NCI-H1417 (cell line): ENCODE measurements at places on chromosomes 3 and 15.
A peak's percentile ranks its signal among the peaks of the same experiment; 100 is the strongest.

DNA sequence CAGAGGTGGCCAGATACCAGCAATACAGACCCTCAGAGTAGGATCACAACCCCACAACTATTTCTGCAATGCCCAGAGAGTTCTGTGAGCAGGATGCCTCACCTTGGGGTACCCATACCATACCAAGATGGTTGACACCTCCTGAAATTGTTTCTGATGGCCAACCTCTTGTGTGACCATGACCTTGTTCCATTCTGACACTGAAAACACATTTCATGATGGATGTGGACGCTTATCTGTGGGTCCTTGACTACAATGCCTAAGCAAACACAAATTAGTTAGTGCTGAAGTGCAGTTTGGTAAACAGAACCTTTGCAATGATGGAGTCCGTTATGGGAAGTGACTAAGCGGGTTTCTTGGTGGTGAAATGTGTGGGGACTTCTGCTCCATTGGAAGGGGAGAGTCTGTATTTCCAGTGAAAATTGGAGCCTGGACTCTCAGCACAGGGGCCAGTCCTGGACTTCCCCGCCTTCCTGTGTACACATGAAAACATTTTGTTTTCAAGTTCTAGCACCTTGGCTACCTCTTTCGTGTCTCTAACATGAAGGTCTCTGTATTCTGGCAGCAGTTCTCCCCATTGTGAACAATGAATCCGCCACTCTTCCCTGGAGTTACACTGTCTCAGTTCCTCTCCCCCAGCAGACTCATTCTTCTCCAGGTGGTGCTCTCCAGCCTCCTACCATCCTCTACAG is 106.2 kb downstream of the XXYLT1 start:
- peak; percentile 58 for DNase-seq

DNA sequence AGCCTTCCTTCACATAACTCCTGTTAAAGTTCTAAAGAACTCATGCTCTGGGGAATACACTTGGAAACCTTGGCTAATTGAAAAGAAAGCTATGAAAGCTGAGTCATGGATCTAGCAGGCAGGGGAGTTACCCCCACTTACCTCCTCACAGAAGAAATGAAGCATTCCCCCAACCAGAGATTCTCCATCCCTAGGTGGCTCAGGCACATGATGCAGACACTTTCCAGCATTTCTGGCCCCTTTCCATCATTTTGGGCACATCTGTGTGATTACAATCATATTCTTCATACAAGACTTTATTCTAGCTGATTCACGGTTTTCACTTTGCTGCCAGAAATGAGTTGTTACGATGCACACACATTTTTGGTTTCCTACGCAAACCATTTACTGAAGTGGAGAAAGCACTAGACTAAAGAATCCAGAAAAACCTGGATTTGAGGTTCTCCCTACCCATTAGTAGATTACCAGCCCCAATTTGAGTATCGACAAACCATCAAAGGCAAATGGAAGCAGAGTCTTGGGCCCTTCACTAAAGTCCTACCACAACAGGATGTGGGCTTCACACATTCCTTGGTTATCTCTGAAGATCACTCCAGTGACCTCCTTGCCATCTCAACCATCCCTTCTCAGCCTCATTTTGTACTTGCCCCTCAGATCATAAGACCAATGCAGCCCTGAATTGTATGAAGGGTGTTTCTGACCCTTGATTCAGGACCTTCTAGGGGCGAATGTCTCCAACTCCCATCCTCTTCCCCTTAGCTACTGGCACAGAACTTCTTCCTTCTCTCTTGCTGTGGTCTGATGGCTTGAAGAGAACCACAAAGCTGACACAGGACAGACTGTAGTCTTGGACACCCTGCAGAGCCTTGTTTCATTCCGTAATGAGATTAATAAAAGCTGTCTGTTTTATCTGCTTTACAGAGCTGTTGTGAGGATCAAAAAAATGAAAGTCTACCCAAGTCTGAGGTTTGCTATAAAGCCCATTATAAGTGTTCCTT is 42.5 kb upstream of the SNRK start:
- no peak for DNase-seq

DNA sequence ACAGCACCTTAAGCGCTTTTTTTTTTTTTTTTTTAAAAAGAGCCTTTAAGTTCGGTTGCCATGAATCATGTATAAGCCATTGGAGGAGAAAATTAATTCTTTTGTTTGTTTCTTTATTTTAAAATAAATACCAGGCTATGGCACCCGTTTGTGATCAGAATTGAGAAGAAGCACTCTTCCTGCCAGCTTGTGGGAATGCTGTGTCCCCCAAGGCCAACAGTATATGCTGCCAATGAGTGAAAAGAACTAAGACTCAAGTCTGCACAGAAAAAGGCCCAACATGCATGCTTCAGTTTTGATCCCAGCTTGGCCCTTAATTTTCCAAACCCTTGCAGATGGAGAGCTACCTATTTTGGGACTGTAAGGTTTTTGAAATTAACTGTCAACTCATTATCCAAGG is 90.5 kb downstream of the LRRC3B start:
- DNase-seq: no peak

- no peak for DNase-seq
Measured at GRCh38 chr15:43550527-43551363, 33.3 kb downstream of the MAP1A start.

- no peak for DNase-seq
Measured at GRCh38 chr3:64179249-64179648, 46.0 kb downstream of the PRICKLE2 start.

- no peak for DNase-seq
Measured at GRCh38 chr15:91668370-91668769, 185.1 kb upstream of the SLCO3A1 start.

- no peak for DNase-seq
Measured at GRCh38 chr3:99859825-99860224, 42.2 kb downstream of the CMSS1 start.

DNA sequence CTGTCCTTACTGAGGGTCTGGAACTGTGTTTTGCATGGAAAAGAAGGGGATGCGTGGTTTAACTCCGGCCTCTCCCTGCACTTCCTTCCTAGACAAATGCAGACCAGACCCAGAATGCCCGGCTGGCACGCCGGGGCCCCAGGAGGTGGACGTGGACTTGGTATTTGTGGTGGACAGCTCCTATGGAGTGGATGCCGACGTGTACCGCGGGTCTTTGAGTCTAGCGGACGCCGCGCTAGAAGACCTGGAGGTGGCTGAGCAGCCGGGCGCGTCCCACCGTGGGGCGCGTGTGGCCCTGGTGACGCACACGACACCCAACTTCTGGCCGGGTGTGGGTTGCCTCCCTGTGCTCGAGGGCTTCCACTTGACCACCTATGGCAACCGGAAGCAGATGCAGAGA is 81.8 kb upstream of the COL6A5 start:
- DNase-seq: no peak

DNA sequence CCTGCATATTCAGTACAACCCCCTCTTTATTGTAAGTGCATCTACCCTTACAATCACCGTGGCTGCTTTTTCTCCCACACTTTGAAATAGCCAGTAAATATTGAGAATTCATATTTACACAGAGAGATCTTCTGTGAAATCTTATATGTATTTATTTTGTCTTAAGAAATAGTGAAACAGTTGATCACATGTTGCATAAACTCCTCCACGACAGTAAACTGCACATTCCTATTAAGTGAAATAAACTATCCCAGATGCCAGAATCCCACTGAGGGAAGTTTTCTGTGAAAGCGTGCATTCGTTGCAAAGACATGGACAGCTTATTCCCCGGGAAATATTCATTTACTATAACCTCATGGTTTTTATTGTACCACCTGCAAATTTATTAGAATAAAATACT is 796.0 kb downstream of the ROBO2 start:
- DNase-seq: no peak

DNA sequence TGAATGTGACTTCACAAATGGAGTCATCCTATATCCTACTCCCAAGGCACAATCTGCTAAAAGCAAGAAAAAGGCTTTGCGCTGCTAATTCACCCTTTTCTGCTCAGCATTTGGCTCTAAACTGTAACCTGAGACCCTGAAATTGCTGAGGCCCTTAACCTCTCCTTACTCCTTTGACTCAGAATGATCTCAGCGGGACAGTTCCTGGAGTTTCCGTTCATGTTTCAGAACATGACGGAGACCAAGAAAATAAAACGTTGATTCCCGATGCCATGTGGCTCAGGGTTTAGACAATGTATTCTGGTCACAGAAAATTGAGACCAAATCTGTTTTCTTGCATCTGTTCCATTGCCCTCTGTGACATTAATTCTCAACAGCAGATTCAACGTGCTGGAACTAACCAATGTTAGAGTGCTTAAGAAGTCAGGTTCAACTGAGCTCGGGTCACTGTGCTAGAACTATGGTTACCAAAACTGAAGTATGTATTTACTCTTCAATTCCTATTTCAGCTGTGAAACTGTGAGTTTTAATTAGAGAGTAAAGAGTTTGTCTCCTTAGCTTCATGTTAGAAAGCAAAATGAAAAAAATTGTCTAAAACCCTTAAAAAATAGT is 45.4 kb upstream of the TMC3 start:
- DNase-seq: peak; percentile 80

DNA sequence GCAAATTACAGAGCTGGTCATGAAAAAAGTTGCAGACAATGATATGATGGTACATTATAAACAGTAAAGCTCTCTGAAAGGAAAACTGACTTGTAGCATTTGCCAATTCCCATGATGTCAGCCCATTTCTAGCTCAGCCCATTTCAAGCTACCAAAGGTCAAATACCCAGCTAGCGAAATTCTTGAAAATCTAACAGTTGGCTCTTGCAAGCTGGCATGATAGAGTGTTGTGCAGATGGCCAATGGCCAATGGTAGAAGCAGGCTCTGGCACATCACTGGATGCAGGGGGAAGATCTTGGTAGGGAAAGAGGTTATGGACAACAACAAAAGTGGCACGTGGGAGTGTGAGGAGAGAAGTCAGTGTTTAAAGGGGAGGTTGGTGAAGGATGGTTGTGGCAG is 36.7 kb downstream of the RASGRF1 start:
- DNase-seq: no peak

DNA sequence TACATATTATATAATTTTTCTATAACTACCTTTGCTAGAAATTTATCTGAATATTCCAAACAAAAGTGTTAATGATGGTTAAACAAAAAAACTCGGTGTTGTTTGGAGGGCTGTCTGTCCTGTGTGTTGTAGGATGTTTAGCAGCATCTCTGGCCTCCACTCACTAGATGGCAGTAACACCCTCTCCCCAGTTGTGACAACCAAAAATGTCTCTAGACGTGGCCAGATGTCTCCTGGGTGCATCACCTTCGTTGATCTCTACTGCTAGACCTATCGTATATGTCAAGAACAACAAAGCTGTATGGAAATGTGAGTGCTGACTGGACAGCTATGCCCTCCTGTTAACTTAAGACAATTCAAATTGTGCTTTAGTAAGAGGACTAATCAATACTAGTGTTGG is 14.1 kb downstream of the ANKRD34C start:
- DNase-seq: no peak

GRCh38 chr3:67419779-67420178 is 234.6 kb downstream of the SUCLG2 start:
- no peak for DNase-seq

DNA sequence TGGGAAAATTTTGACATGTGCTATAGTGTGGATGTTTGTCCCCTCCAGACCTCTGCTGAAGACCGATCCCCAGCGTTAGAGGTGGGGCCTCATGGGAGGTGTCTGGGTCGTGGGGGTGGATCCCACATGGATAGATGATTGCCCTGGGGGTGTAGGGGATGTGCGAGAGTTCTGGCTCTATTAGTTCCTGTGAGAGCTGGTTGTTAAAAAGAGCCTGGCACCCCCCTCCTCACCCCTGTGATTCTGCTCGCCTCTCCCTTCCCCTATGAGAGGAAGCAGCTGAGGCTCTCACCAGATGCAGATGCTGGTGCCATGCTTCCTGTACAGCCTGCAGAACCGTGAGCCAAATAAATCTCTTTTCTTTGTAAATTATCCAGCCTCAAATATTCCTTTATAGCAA is 67.4 kb downstream of the ATP10A start:
- DNase-seq: no peak

- DNase-seq: no peak
Measured at GRCh38 chr3:49673715-49674496, at the start of gene APEH. TSS of gene APEH (plus strand) at chr3:49674351. CDS start at chr3:49674402, 51 bp downstream.

- no peak for DNase-seq
Measured at GRCh38 chr3:64213962-64214379, 11.3 kb downstream of the PRICKLE2 start.

DNA sequence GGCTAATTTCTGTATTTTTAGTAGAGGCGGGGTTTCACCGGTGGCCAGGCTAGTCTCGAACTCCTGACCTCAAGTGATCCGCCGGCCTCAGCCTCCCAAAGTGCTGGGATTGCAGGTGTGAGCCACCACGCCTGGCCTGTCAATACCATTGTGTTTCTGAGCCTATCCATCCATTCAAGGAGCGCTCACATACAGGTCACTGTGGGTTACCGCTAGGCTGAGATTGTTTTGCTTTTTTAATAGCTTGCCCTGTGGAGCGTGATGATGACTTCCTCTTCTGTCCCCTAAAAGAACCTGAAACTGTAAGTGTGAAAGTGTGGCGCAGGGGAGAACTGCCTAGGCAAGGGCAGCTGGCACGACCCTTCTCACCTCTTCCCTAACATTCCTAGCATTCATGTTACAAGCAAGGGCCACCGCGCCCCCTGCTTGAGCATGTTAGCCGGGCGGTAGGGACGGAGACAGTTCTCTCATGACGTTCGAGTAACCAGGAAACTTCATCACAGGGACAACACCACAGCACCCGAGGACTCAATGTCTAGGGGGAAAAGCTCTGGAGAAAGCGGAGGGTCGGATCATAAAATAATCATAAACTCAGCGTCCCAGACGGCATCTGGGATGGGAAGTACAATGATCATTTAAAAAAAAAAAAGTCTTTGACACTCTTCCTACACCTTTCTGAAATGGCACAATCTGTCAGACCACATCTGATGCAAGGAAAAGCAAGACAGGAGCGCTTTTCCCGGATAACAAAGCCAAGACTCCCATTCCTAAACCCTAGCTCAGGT is 790 bp downstream of the LAMP3 start:
- DNase-seq: peak; percentile 35

DNA sequence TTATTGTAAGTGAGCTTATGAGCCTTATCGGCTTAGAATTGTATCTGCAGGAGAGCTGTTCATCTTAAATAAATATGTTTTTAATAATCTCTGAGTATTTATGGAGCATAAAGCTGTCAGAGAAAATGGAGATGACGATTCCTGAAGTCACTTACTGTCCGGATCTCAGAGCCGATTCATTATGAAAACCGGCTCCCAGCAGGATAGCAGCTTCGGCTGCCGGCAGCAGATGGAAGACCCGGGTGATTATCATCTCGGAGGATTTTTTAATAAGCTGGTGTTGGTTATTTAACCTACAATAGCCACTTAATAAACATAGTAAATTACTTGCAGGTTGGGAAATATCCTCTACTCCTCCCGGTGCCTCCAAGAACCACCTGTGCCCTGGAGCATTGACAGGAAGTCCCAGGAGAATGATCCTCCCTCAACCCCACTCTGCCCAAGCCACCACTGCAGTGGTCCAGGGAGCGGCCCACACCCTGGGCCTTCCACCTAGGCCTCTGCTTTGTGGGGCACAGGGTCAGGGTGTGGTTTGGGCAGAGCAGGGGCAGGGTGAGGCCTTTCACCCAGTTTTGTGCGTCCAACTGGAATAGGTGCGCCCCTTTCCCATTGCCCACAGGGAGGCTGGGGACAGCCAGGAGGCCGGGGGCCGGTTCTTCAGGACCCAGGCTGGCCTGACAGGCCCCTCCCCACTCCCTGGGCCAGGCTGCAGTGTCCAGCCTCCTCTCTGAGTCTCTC is 42.2 kb upstream of the PRR23E start:
- peak; percentile 78 for DNase-seq
